ENCODE measurements at places on chromosomes 12 and 14. TPM values are rescaled to one million over a fixed set of nuclear protein-coding genes. Genes with fewer than 3 reads are reported as not detected.

GRCh38 chr14:70894868-70895267 is 12.4 kb upstream of the PCNX1 start:
- no peak for DNase-seq

DNA sequence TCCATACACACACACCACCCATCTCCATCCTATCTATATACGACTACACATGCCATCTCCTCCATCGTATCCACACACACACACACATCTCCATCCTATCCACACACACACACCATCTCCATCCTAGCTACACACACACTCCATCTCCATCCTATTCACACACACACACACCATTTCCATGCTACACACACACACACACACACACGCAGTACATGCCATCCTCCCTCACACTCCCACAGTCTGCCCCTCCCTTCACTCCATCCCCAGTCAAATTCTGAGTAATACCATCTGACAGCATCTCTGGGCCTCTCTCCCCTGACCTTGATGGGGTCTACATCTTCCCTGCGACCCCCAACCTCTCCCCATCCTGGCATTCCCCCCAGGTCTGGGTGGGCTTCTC is 193.8 kb upstream of the LHX5 start:
- DNase-seq, result no peak

- DNase-seq, result no peak
Observed at GRCh38 chr12:90428465-90428864, 526.5 kb downstream of the CCER1 start.

Gene DIO2
- 0.79 TPM for polyA plus RNA-seq

Measured in left renal pelvis (tissue), 4 donors.